ENCODE measurements at places on chromosomes 12 and 14. TPM values are rescaled to one million over a fixed set of nuclear protein-coding genes. Genes with fewer than 3 reads are reported as not detected.

DNA sequence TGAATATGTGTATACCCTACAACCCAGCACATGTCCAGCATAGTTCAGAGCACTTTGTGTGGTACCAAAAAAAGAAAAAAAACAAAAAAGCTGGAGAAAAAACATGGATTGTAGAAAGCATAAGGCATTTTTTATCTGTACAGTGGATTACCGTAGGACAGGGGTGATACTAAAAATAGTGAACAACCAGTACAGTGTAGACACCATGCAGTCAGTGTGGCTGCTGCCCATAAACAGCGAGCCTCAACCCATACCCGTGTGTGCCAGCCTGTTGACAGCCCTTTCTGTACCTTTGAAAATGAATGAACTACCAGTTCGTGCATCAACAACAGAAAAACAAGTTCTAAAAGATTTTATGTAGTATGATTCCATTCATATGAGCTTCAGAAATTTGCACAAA is 25.1 kb downstream of the RASSF8 start:
- no peak for DNase-seq

DNA sequence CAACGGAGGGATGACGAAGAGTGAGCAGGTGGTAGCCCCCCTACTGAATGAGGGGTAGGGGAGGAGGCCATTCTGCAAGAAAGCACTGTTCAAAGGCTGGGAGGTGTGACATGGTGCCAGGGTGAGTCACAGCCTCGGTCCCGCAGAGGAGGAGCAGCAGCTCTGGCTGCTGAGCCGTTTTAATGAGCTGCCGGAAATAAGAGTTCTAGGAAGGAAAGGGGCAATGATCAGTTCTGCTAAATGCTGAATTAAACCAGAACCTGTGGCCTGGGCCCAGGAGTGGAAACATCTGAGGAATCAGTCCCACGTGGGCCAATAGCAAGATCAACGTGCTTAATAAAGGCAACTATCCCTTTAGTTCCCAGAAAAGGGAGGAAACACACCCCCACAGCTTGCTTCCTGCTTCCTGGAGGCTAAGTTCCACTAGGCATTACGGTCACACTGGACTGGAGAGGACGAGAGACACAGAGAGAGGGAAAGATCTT is 3.6 kb downstream of the ABCD4 start:
- no peak for DNase-seq

Gene IL31
- not detected for polyA plus RNA-seq

Gene NT5DC3
- polyA plus RNA-seq = 12.8 TPM

GRCh38 chr14:81437244-81437643 is 37.1 kb upstream of the STON2 start:
- no peak for DNase-seq

DNA sequence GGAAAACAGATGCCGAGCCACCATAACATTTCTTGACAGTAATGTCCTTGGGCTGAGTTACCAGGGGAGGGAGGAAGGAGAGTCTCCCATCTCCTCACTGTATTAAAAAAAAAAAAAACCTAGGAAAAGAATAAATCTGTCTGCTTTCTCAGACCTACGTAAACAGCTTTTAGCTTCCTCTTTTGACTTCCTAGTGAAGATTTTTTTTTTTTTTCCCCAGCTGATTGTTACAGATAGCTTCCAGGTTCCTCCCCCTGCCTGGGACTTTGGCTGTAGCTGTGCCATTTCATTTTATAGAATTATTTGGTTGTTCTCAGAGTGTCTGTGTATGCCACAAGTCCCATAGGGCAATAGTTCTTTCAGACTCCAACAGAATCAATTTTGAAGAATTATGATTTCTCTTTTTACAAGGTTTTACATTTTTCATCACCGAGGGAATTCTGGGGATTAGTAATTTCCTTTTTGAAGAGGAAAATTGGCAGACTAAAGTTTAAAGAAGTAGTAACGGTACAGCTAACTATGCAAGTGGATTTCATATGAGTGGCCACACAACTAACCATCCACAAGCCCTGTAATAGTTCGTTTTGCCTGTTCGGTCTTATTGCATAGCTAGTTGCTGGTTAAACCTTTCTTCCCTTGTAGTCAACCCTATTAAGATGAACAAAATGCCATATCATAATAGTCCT is 23.1 kb upstream of the GNS start:
- DNase-seq = no peak

Gene CAPZA3
- not detected for polyA plus RNA-seq

Gene CEBPE
- polyA plus RNA-seq = not detected

DNA sequence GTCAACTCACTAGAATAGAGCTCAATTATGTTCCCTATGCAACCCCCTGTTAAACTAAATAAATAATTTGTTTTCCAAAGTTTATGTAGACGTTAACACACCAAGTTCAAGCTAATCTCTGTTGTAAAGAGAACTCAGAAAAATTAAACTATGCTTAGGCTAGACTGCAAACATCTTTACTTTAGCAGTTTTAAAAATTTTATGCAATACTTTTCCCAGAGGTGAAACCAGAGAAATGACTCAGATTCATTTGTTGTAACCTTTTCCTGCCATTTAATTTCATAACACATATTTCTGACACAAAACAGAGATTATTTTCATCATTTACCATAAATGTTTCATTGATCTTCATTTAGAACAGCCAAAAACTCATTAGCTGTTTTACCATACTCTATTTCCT is 27.4 kb downstream of the ABCC9 start:
- no peak for DNase-seq

Gene AMN
- polyA plus RNA-seq = 0.22 TPM

Gene PPP4R3A
- polyA plus RNA-seq = 50.1 TPM

DNA sequence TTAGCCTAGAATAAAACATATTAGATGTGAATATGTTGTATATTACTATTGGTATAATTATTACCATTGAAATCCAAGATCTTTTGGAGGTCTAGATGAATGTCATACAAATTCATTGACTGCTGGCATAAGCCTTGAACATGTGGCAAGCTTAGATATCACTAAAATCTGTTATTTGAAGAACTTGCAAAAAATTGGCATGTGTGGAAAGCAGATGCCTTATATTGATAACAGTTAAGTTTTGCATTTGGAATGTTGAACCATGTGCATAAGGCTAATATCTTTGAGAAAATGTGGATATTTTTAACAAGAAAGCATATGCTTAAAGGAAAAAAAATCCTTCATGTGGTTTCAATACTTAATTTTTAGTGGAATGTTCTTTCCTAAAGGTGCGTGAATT is 203.6 kb upstream of the PRICKLE1 start:
- DNase-seq = no peak

Gene NTN4
- polyA plus RNA-seq = 11.1 TPM

DNA sequence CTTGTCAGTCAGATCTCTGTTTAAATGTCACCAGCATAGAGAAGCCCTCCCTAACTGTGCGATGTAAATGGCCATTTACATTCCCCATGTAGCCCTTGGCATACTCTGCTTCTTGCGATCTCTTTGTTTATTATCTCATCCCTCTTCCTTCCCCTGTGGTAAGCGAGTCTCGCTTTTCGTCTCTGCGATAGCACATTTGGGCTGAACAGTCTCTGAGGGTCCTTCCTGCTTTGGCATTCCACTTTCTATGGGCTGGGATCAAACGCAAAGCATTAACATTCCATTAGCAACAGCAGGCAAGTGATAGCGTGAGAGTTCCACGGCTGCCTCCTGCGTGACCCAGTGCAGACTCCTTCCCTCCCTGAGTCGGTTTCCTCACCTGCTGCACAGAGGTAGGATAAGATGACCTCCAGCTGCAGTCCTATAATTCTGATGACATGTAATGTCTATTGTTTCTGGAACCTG is 61.4 kb upstream of the TUNAR start:
- no peak for DNase-seq

- DNase-seq = no peak
Observed at GRCh38 chr12:122104844-122105243, 26.3 kb downstream of the MLXIP start.

GRCh38 chr12:57735198-57735855 is 3.2 kb downstream of the AGAP2 start:
- no peak for DNase-seq

Gene GARIN6
- not detected for polyA plus RNA-seq

Gene CLEC2D
- polyA plus RNA-seq = 2.3 TPM

Gene FOXG1
- polyA plus RNA-seq = not detected

- no peak for DNase-seq
Observed at GRCh38 chr14:92398888-92399636, 76.1 kb downstream of the SLC24A4 start.

DNA sequence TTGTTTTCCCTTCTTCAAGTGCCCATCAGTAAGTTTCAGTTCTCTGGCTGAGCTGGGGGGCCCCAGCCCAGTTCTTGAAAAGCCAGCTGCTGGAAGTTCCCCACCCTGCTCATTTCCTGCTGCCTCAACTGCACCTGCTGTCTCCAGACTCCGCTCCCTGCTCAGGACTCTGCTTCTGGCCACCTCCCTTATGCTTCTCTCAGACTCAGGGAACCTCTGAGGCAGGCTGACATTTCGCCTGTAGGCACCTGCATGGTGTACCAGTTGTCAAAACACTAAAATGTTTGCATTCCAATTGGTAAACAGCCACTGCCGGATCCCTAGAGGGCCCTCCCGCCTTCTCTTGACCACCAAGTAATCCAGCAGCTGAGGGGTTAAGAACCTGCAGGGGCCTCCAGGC is 136.5 kb upstream of the VRK1 start:
- no peak for DNase-seq

Gene OR6C2
- polyA plus RNA-seq = not detected

GRCh38 chr12:116620492-116621191 is 61.5 kb downstream of the MAP1LC3B2 start:
- DNase-seq = no peak

Gene CHGA
- polyA plus RNA-seq = 0.08 TPM

GRCh38 chr14:106848330-106849121 is 1322.1 kb downstream of the TMEM121 start:
- DNase-seq = no peak

Gene POTEM
- not detected for polyA plus RNA-seq

- DNase-seq = no peak
Observed at GRCh38 chr14:103667671-103668070, 38.7 kb downstream of the KLC1 start.

GRCh38 chr12:98228683-98229539 is 286.5 kb upstream of the TMPO start:
- no peak for DNase-seq

Gene HCAR2
- polyA plus RNA-seq = 30.1 TPM

GRCh38 chr12:122183588-122183940 is 641 bp downstream of the LRRC43 start:
- DNase-seq = no peak

- no peak for DNase-seq
Observed at GRCh38 chr12:95764848-95765247, 25.7 kb downstream of the NTN4 start.

- DNase-seq = no peak
Observed at GRCh38 chr12:124387528-124387911, 92.6 kb downstream of the RFLNA start.

Gene LMBR1L
- 28.0 TPM for polyA plus RNA-seq

GRCh38 chr14:24959791-24960331 is 90.1 kb downstream of the STXBP6 start:
- DNase-seq = no peak

DNA sequence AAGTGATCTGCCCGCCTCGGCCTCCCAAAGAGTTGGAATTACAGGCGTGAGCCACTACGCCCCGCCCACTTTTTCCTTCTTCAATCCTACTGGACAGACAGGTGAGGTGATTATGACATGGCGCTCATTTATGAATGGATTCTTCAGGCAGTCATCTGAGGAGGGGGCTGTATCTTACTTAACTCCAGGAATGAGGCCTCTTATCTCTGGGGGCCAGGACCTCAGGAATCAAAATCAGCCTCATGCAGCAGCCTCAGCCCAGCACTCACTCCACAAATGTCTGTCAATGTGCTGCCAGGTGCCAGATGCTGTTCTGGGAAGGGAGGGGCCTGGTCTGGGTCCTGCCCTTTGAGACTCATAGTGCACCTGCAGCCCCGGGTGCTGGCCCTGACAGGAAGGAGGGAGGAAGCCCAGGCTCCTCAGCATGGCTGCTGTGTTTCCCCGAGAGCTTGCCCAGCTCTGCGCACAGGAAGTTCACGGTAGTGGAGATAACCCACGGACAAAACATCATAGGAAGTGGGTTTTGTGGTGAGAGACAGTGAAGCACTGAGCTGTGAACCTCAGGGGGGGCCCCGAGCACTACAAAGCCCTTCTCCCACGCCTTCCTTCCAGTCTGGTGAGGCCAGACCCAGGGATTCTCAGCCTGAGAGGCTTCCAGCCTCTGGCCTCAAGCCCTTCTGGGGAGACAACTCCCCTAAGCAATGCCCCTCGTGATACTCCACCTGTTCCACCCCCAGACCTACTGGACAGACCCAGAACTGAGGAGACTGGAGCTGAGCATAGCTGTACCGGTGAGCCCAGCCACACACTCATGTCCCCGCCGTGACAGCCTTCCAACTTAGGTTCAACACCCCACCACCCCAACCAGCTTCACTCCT is 22.3 kb downstream of the GALNT6 start:
- DNase-seq = no peak

DNA sequence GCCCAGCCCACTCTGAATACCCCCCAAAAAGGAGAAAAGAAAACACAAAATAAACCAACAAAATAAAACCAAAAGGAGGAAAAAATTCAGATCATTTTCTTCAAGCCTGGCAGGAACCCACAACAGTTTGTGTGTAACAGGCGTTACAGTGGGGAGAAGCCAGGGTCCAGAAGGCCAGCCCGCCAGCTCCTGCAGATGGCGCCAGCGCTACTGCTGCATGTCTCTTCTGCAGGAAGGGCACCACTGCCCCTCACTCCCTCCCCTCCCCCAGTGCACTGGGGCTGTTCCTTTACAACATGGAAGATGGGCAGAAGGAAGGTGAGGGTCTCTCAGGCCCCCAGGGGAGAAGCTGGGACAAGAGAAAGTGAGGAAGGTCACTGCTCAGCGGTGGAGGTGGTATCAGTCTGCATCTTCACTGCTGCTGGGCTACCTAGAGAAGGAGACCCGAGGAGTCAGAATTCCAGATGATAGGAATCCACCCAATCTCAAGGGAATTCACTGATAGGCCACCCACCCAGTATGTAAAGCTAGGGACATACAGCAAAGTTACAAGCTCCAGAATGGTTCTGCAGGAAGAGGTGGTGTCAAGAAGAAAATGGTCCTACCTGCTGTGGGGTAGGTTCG is 2.3 kb upstream of the NOP2 start:
- no peak for DNase-seq

DNA sequence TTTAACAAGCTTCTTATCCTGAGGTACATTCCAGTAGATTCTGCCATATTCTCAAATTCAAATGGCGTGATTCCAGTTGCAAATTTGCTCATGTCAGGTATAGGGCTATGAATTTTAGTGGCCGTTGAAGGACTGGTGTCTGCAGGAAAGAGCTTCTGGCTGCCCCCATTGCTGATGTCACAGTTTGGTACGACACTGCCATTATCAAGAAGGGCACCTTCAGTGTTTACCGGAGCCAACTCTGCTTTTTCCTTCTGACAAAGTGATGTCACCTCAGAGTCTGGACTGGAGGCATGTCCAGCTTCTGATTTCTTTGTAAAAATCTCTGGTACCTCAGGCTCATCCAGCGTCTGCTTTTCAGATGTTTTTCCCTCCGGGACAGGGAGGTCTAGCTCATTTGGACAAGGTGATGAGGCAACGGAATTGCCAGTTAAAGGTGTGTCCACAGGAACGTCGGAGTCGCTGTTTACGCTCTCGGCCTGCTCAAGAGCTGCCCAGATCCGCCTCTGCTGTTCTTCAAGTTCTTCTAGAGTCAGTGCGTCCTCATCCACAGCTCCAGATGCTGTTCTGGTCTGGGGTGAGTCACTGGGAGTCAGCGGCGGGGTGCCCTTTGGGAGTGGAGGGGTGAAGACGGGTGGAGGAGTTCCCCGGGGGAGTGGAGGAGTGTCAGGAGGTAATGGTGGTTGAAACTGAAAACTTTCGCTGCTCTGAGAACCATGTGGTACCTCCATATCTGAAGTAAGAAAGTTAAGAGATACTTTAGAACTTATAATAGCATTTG is 27.0 kb downstream of the ZCCHC8 start:
- no peak for DNase-seq
